ENCODE measurements at places on chromosomes 1 and 21.

DNA sequence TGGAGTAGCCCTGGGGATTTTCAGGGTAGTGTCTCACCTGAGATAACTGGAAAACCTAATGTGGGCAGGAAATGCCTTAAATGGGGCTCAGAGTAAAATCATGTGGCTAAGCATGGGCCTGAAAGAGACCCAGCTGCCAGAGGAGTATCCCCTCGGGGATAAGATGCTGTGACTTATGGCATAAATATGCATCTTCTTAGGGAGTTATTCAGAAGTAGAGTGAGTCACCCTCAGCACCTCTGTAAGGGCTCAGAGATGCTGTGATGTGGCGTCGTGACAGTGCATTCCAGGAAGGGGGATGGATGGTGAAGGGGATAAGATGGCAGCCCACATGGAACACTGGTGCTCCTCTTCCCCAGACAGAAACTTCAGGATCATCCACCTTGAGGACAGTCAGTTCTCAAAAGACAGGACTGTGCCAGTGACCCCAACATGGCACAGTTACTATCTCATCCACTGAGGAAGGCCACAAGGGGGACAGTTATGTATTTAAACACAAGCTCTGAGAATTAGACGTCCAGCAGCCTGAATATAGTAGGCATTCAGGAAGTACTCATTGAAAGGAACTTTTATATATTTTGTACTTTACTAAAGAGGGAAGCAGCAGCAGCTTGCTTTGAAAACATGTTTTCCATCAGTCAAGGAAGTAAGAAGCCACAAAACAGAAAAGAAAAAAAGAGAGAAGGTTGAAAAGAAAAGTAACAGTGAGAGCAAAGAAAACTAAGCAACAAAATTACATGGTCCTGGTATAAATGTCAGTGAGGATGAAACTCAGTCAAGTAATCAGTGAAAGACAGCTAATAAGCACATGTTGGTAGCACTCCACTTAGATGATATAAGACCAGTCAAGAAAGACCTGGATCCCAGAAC is 8.3 kb downstream of the IL24 start:
- DNase-seq: no peak

DNA sequence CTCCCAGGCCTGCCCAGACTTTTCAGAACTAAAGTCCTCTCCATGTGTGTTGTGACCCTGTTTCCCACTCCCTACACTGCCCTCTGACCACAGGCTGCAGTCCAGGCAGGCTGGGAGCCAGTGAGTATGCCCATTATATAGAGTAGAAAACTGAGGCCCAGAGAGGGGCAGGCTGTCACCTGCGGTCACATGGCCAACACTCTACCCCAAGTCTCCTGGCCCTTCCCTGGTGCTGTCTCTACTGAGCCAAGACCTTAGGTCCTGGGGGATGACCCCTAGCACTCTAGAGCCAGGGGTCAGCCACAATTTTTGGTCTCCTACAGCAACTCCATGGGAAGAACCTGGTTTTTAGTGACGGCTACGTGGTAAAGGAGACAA is 30.8 kb downstream of the RPS6KA1 start:
- no peak for DNase-seq

- DNase-seq: no peak
Measured at GRCh38 chr1:228085287-228085951, 2.9 kb downstream of the ARF1 start.

- no peak for DNase-seq
Measured at GRCh38 chr1:39927538-39927937, 25.8 kb upstream of the MYCL start.

DNA sequence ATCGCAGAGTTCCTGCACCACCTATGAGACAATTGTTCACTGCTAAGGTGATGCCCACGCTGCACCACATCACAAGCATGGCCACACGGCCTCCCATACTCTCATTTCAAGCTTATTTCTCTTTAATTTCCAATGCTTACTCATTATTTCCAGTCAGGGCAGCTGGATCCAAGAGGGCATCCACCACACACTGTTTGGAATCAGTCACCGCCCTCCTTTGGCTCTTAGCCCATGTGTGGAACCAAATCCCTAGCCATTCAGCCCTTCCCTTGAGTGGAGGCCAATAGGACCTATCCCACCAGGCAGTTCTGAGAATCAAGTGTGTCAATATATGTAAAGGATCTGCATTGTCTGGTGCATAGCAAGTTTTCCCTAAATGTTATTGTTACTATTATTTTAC is 26.3 kb upstream of the PALMD start:
- no peak for DNase-seq

DNA sequence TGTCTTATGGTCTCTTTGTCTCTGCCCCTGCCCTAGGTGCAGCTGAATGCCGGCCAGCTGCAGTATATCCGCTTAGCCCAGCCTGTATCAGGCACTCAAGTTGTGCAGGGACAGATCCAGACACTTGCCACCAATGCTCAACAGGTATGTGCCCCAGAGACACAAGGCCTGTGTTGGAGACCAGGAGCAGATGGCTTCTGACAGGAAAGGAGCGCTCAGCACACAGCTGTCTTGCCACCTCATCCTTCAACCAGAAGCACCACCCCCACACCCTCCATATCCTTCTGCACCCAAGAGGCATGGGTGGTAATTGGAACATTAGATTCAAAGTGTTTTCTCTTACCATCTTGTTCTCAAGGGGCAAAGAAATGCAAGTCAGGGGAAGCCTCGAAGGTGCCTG is 17.0 kb upstream of the KCNQ4 start:
- DNase-seq: no peak
